Astrocyte of the spinal cord (primary cell): ENCODE measurements at places on chromosomes 6 and 20.

DNA sequence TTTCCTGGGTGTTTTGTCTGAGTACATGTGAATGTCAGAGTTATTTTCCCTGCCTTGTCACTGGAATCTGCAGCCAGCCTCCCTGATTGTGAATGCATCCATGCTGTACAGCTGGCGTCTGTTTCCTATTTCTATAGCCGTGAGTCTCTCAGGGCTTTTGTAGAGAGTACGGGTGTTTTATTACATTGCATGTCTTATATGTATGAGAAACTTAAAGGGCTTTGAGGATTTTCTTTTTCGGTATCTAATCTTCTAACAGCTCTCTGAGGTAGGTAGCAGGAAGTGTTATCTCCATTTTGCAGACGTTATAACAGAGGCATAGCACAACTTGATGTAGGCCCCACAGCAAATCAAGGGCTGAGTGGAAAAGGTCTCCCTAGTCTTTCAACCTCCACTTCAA is 272.9 kb downstream of the PRL start:
- DNase-seq = no peak

DNA sequence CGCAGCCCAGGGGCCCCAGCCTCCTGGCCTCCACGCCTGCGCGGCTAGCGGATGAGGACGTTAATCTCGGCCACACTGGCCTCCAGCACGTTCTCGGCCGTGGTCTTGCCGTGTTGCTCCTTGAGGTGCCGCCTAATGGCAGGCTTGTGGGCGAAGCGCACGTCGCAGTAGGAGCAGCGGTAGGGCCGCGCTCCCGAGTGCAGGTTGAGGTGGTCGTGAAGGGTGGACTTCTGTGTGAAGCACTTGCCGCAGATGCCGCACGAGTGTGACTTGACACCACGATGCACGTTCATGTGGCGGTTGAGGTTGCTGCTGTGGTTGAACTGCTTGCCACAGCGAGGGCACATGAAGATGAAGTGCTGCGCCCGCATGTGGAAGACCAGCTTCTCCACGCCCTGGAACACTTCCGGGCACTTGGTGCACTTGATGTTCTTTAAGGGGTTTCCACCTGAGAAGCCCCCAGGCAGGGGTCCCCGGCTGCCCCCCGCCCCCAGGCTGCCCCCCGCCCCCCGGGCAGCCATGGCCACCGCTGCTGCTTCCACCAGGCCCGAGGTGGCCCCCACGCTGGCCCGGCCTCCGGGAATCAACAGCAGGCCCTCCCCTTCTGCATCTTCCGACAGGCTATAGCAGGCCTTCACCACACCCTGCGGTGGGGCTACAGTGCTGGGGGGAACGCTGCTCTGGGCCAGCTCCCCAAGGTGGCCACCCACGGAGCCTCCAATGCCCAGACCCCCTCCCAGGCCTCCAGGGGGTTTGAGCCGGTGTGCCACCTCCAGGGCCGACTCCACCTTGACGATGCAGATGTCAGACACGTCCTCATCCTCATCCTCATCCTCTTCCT is 1.8 kb downstream of the ZBTB12 start:
- no peak for DNase-seq

- no peak for DNase-seq
Measured at GRCh38 chr6:52139985-52140680, 46.0 kb upstream of the IL17A start.

DNA sequence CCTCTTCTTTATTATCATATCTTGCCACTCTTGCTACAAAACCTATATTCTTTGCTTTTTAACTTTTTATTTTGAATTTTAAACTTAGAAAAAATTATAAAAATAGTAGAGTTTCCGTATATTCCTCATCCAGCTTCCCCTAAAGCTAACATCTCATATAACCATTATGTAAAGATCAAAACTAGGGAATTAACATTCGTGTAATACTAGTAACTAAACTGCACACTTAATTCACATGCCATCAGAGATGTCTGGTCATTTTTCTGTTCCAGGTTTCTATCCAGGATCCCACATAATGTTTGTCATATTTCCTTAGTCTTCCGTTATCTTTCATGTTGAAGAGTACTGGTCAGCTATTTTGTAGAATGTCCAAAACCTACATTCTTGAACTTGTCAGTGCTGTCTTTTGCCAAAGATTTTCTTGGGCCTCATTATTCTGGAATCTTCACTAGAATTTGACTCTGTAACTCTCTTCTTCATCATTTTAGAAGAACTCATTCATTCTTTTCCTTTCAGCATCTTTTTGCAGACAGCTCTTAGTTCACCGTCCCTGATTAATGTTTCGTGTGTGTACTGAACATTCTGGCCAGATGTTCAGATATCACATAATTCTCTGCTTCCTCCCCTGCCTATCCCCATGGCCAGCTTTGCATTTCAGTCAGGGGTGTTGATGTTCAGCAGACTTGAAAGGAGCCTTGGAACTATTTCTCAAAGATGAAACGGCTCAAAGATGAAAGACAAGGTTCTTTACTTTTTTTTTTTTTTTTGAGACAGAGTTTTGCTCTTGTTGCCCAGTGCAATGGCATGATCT is 9.4 kb downstream of the CTNNBL1 start:
- no peak for DNase-seq

DNA sequence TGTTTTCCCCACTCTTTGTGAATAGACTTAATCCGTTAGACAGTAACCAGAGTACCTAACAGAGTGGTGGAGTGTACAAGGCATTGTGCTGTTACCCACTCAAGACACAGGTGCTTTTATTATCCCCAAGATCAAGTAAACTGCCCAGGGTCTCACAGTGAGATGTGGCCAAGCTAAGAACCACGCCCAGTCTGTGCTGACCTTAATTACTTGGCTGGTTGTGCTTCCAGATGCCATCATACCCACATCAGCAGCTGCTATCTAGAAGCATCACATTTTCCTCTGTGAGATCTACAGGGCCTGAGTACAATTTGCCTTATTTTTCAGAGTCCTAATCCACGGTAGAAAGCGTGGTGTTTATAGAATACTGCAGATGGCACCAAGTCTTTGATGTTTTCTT is 70.3 kb downstream of the GFRA4 start:
- no peak for DNase-seq

GRCh38 chr6:1825926-1826325 is 216.2 kb downstream of the FOXC1 start:
- DNase-seq = no peak

GRCh38 chr6:158707120-158707820 is 57.4 kb downstream of the SYTL3 start:
- DNase-seq = peak; percentile 49

DNA sequence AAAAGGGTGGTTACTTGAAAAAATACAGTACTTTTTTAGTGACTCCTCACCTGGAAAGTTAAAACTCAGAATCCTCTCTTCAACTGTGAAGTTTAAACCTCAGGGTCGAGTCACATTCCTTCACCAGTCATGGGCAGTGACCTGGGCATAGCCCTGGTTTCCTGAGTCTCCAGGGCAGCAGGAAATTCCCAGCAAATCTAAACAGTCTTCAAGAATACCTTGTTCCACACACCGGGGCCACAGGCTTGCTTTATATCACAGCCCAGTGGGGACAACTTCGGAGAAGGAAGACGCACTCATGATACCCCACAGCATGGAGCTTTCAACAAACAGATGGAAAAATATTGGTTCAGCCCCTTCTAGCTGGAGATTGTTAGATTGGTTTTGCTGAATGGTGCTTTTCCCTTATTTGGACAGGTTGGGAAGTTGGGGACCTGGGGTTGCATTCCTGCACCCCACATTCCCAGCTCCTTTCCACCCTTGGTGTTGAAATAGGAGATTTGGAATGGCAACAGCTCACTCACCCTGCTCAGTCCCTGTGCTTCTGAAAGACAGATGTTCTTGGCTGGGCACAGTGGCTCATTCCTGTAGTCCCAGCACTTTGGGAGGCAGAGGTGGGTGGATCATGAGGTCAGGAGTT is 113.0 kb upstream of the TMEM170B start:
- DNase-seq = no peak

DNA sequence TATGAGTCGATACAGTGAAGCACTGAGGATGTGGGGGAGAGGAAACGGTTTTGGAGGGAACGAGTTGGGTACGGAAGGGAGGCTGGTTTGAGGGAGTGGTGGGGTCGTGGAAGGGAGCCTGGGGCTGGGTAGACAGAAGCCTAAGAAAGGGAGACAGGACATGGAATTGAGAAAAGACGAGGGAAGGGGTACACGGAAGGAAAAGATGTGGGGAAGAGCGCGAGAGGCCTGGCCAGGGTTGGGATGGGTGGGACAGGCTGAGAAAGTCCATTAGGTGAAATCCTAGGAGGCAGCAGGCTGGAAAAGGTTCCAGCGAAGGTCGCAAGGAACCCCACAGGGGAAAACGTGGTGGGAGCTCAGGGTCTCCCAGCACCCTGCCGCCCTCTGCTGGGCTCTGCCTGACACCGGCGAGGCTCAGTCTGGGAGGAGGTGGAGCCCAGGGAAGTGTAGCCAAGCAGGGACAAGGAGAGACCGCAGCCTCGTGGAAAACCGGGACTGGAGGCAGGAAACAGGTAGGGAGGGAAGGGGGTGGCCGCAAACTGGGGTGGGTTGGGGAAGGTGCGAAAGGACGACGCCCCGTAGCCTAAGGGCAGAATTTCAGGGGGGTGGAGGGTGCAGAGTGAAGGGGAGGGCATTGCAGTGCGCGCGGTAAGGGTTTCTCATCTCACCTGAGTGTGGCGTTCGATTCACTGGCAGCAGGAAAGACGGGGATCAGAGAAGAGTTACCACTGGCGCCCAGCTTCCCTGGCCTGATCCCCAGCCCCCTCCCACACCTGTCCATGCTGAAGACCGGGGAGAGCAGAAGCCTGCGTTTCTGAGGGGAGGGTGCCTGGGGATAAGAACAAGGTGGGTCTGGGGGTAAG is 4.3 kb downstream of the GABBR1 start:
- peak; percentile 76 for DNase-seq

DNA sequence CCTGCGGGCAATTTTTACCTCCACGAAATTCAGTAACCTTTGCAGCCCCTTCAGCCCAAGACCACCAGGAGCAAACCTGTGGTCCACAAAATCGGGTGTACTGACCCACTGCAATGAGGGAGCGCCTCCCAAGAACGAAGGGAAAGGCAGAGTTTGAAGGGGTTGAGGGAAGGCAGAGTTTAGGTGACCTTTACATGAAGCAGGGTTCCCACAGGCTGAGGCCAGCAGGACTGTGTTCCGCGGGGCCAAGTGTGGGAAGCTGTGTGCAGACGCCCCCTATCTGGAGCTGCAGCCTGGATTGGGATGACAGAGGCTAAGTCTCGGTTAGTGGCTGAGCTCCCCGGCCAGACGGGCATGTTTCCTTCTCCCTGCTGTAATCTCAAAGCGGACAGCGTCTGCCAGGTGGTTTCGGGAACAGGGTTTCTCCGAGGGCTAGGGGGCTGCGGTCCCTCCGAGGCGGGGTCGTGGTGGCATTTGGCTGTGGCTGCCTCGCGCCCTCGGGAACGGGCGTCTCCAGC is 826 bp upstream of the PYGB start:
- DNase-seq = peak; percentile 74

DNA sequence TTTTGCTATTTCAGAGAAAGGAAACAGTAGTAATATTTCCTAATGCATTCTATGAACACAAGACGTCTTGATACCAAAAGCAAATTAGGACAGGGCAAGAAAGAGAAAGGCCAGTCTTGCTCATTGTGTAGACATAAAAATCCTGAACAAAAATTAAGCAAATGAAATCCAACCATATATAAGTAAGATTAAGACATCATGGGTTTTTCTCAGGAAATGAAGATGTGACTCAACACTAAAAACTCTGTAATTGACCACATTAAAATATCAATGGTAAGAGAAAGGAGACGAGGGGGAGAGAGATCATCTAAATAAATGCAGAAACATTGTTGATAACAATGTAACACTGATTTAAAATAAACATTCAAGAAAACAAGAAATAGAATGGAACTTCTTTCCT is 205.4 kb downstream of the SOD2 start:
- DNase-seq = peak; percentile 24

GRCh38 chr20:44204156-44204831 is 6.3 kb downstream of the OSER1 start:
- peak; percentile 93 for DNase-seq

DNA sequence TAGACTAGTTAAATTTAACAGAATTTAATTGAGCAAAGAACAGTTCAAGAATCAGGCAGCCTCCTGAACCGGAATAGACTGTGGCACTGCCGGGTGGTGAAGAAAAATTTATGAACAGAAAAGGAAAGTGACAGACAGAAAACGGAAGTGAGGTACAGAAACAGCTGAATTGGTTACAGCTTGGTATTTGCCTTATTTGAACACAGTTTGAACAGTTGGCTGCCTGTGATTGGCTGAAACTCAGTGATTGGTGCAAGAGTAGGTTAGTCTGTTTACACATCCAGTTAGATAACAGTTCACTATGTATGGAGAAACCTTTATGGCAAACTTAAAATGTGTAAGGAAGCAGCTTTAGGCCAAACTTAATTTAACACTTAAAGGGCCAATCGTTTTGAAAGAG is 116.0 kb upstream of the CITED2 start:
- no peak for DNase-seq

- DNase-seq = no peak
Measured at GRCh38 chr6:46327779-46328178, 157.0 kb upstream of the ENPP5 start.

- DNase-seq = peak; percentile 41
Measured at GRCh38 chr6:13268913-13269518, 59.3 kb downstream of the TBC1D7 start.

DNA sequence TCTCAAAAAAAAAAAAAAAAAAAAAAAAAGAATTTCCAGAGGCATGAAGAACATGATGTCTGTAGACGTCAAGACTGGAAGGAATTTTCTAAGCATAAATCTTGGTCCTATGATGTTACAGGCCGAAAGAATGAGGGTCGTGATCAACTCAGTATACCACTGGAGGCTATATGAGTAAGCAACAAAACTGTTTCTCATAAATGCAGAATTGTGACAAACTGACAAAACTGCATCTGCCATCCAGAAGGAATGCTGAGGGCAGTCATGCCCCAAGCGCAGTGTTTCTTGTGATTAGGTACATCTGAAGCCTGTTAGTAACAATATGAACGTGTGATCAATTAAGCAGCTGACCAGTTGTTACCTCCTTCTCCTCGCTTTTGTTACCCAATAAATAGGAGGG is 43.5 kb upstream of the ADGRG6 start:
- no peak for DNase-seq

DNA sequence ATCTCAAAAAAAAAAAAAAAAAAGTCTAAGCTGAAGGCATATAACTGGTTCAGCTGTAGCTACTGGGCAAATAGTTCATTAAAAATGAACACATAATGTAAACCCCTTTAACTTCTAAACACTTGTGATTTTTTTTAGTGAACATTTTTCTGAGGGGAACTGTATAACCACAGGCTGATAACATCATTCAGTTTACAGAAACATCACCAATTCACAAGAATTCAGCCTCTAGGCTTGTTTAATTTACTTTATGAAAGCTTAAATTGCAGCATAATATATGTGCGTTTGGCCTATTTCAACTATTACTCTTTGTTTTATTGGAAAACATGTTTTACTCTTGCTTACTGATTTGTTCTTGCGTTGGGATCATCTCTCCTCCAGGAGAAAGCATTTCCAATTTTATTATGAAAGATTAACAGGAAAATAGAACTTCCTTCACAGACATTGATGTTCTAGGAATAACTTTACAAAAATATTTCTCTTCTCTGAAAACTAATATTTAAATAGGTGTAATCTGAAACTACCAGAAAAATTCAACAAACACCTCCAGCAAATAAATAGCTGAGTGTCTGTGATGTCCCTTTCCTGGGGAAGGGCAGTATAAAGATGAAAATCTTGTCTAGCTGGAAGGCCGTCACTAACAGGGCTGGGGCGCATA is 284.5 kb downstream of the UST start:
- DNase-seq = no peak
